Fibroblast of the aortic adventitia (primary cell): ENCODE measurements at places on chromosomes 5 and 9. TPM values are rescaled to one million over a fixed set of nuclear protein-coding genes. Genes with fewer than 3 reads are reported as not detected.

- no peak for DNase-seq
Measured at GRCh38 chr9:96169484-96169883, 132.5 kb downstream of the HSD17B3 start.

- no peak for DNase-seq
Measured at GRCh38 chr9:107919263-107919662, 429.7 kb upstream of the KLF4 start.

DNA sequence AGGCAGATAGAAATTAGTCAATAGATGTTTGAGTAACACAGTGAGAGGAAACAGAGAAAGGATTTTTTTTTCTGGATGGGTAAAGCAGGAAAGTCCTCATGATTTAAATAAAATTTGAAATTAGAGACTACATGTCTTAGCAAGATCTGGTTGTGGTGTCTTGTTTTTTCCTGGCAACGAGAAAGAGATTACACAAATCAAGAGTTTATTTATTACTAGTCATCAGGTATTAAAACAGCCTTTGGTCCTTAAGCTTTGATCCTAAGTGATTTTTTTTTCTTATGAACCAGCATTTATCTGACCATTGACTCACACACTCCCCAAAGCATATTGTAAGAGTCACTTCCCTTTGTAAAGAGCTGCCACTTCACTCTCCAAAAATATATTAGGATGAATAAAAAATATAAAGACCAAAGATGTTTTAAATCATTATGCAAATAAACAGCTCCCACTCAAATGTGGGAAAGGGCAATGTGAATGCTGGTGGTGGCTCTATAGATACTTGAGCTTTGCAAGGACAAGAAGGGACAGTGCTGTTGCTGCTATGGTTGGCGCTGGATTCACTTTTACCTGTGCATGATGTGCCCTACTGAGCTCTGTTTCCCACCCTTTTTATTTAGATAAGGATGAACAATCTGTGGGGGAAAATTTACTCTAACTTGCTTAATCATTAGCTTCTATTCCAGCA, 1726.5 kb downstream of the MAT2B start:
- no peak for DNase-seq

GRCh38 chr5:68279984-68280383, 64.4 kb downstream of the PIK3R1 start:
- no peak for DNase-seq

- DNase-seq: no peak
Measured at GRCh38 chr9:23326597-23326996, 499.4 kb downstream of the ELAVL2 start.

DNA sequence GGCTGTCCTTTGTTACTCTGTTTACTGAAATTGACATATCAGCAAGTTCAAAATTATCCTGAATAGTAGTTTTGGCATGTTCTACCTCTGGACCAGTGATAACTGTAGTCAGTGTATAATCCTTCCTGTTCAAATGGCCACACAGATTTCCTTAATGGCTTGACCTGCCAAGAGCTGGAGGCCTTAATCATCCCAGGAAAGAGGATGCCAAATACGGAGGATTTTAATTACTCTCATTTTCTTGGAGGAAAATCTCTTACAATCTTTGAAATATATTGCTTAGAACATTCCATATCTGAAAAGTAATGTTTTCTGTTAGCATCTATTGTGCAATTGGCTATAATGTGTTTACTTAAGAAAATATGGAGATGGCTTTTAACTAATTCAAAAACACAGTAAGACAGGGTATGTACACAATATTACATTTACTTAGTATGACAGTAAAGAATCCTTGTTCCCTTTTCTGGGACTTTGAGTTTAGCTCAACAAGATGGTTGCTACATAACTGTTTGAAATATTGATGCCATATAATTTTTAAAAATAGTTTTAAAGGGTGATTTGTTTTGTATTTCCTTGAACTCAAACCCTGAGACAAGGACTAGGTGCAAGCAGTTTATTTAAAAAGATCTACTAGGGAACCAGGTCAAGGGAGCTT, 68.9 kb upstream of the SELENOP start:
- no peak for DNase-seq

GRCh38 chr5:17080361-17080760, 137.1 kb upstream of the BASP1 start:
- DNase-seq: no peak

GRCh38 chr5:109803854-109804253, 114.1 kb downstream of the MAN2A1 start:
- DNase-seq: no peak

The BTF3 gene
- total RNA-seq: 393 and 484 TPM in 2 replicates

The IFNB1 gene
- total RNA-seq: not detected in 2 replicates

The PTGS1 gene
- total RNA-seq: 6.3 and 173 TPM in 2 replicates
